ENCODE measurements at places on chromosomes 3 and 15.

DNA sequence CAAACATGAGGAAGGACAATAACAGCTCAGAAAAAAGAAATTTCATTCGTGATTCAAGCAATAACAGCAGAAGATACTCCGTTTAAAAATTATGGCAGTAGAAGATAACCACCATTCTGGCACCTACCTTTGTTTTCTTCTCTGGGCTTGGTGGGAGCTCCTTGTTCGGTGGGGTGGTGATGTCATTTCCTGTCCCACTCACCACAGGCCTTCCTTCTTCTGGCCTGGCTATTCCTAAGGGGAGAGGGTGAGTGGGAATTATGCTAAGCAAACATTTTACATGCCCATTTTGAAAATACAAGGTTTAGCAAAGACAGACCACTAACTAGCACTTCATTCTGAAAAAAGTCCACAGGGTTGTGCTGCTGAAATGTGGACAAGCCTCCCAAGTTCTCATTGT lies 74.4 kb downstream of the DHX30 start:
- DNase-seq, result no peak

GRCh38 chr15:100457201-100457600 lies 71.5 kb downstream of the CERS3 start:
- DNase-seq, result no peak

DNA sequence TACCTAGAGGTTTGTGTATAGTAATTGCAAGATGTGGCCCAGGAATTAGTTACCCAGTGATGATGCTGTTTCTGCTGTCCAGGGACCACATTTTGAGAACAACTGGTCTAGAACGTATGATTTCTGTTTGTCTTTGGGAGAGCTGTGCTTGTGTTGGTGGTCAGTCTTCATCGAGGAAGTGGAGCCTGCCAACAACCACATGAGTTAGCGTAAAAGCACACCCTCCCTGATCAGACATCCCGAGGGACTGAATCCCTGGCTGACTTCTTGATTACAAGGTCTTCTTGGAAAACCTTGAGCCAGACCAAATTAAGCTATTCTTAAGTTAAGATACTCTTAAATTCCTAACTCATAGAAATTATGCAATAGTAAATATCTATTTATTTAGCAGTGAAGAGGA lies 81.7 kb upstream of the ZPLD1 start:
- no peak for DNase-seq

- no peak for DNase-seq
Observed at GRCh38 chr3:27578032-27578431, 93.8 kb upstream of the SLC4A7 start.

- DNase-seq, result no peak
Observed at GRCh38 chr3:30658328-30659052, 52.1 kb downstream of the TGFBR2 start.

- DNase-seq, result no peak
Observed at GRCh38 chr3:124759666-124760401, 29.6 kb downstream of the UMPS start.

GRCh38 chr3:115503394-115503793 lies 119.9 kb upstream of the GAP43 start:
- no peak for DNase-seq

- no peak for DNase-seq
Observed at GRCh38 chr3:23271876-23272741, 69.0 kb downstream of the UBE2E2 start.

DNA sequence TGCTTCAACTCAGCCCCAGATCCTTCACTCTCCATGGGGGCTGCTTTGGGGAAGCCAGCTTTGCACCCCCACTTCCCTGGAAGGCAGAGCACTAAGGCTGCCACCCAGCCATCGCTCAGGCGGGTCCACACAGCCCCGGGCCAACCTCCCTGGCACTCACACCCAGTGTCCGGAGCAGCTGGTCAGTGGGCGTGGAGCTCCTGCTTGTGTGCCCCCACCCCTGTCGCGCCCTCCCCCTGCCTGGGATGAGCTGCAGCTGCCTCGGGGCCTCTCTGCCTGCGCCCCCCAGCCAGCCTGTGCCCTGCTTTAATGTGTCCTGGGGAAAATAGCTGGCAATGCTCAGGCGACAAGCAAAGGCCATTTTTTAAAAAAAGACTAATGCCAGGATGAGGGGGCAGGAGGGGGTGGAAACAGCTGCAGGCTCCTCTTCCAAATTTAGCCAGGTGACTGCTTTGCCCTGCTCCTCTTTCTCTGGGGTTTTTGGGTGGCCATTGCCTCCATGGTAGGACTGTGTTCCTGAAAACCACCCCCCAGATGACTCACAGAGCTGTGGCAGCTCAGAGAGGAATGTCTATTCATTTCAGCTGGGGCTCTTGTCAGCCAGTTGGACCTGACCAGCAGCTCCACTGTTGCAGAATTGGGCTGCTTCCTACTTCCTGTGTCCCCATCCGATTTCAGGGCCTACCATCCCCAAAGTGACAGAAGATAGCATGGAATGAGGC lies 65.0 kb downstream of the CEMIP start:
- no peak for DNase-seq

DNA sequence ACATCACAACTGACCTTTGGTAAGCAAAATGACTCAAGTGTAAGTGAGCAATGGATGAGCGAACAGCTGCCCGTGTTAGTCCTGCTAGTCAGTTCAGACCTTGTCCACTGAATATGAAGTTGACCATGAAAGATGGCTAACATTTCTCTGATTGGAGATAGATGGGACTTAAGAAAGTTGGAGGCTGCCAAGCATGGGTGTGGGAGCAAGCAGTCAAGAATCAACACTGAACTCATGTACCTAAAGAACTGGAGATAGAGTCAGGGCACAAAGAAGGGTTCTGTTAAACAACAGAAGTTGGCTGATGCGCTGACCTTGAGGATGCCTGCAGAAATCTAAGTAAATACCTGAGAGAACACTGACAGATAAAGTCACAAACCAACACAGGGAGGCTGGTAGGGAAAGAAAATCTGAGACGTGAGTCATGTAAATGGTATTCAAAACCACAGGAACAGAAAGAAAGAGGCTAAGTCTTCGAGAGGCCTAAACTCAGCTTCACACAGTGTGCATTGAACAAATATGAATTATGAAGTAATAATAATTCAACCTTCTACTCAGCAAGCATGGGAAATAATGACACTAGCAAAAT lies 30.7 kb upstream of the ANPEP start:
- no peak for DNase-seq

- no peak for DNase-seq
Observed at GRCh38 chr3:169150920-169151319, 512.6 kb downstream of the MECOM start.

DNA sequence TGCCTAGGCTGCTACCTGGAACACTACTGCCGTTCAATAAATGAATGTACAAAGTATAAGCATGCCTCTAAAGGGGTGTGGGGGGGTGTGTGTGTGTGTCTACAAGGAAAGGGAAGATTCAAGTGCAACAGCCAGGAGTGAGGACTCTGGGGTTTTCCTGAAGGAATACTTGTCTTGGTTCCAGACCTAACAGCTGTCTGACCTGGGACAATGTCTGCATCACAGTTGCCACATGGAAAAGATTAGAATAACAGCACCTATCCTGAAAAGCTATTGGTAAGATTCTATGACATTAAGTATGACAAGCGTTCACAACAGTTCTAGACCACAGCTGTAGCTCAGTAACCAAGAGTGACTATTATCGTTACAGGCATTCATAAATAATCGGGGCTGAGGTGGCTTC lies 345.2 kb downstream of the FOXP1 start:
- DNase-seq, result no peak

GRCh38 chr3:24680214-24680967 lies 185.7 kb upstream of the THRB start:
- peak; percentile 33 for DNase-seq
